Right forelimb (tissue), 1 donor: ENCODE measurements at places on chromosomes 11 and 22.

DNA sequence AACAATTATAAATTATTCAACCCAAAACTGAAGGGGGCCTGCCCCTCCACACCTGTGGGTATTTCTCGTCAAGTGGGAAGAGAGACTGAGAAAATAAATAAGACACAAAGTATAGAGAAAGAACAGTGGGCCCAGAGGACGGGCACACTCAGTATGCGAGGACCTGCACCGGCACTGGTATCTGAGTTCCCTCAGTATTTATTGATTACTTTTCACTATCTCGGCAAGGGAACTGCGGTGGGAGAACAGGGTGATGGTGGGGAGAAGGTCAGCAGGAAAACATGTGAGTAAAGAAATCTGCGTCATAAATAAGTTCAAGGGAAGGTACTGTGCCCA is 3.2 kb downstream of the C11orf54 start:
- no peak for DNase-seq

DNA sequence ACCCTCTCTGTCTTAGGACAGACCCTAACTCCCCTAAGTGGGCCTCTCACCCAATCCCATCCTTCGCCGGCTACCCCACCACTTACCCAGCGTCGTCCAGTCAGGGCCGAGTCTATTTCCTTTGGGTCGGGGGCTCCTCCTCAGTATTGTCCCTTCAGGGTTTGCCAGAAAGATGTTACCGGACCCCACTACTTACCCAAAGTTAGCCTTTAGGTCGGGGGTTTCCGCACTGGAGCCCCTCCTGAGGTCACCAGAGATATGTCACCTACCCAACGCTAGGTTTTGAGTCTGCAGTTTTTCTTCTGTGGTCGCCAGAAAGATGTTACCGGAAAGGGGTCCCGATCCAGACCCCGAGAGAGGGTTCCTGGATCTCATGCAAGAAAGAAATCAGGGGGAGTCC is 17.9 kb upstream of the B4GALNT4 start:
- DNase-seq = peak; percentile 30

DNA sequence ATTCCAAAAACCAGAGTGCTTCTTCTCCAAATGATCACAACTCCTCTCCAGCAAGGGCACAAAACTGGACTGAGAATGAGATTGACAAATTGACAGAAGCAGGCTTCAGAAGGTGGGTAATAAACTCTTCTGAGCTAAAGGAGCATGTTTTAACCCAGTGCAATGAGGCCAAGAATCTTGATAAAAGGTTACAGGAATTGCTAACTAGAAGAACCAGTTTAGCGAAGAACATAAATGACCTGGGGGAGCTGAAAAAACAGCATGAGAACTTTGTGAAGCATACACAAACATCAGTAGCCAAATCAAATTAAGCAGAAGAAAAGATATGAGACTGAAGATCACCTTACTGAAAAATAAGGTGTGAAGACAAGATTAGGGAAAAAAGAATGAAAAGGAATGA is 15.5 kb downstream of the OR52M1 start:
- DNase-seq = no peak

GRCh38 chr11:128711136-128711535 is 17.3 kb downstream of the FLI1 start:
- DNase-seq = no peak

GRCh38 chr11:9169595-9170295 is 78.3 kb upstream of the SCUBE2 start:
- DNase-seq = no peak

DNA sequence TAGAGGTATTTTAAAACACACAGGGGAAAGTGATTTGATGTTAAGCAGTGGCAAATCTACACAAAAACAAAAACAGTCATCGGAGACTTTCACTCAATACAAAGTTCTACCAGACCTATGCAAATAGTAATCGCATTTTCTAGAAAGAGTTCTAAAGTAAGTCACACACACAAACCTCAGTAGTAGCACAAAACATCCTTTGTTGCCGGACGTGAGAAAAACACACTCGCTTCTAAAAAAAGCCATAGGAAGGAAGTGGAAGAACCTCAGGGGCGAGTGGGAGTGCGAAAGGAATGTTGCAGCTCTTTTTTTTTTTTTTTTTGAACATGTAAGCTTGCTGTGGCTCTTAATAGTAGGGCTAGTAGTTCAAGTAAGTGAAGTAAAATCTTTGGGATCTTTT is 88.9 kb downstream of the MAML2 start:
- DNase-seq = no peak

DNA sequence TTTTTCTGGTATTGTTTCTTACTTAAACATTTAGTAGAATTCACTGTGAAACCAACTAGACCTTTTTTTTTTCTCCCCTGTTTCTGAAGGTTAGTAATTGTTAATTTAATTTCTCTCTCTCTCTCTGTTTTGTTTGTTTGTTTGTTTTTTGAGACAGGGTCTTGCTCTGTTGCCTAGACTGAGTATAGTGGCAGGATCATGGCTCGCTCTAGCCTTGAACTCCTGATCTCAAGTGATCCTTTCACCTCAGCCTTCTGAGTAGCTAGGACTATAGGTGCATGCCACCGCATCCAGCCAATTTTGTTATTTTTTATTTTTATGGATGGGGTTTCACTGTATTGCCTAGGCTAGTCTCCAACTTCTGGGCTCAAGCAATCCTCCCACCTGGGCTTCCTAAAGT is 165.0 kb downstream of the UVRAG start:
- no peak for DNase-seq

DNA sequence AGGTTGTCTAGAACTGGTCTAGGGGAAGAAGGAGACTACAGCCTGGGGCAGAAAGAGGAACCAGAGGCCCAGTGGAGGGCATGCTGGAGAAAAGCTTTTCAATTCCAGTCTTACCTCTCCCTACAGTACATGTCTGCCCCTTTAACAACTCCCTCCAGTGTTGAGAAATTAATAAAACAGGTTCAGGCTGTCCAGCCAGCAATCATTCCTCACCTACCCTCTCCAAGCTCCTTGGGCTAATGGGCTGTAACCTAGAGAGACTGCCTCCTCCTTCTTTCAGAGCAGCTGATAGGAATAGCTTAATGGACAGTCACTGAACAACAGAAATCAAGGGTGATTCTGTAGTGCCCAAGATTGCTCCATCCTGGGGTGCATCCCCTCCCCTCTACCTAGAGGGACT is 8.8 kb downstream of the SLC35F2 start:
- DNase-seq = no peak

DNA sequence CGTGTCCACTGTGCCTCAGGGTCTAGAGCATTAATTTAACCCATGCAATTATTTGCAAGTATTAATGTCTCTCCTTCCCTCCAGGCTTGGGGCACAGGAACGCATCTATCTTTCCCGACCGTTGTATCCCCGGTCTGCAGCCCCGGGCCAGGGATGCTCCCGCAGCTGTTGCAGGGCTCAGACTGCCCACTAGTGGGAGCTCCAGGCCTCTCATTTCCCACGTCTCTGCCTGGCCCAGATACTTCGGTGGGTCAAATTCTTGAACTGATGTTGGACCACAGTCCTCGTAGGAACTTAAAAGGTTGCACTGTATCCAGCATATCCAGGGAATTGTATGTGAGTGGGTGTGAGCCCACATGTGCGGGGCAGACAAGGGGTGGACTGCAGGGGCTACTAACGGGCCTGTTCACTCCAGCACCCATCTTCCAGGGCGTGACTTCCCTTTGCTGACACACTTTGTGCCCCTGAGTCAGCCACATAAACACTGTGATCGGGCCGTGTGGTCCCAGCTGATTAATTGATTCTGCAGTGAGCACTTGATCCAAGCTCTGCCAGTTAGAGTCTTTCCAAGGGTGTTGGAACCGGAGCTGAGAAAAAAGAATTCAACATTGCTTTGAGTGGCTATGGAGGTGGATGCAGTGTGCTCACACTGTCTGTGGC is 451.3 kb downstream of the TBC1D22A start:
- no peak for DNase-seq

- DNase-seq = peak; percentile 44
Observed at GRCh38 chr11:77082838-77083565, 16.2 kb downstream of the CAPN5 start.

- DNase-seq = no peak
Observed at GRCh38 chr11:108751444-108751843, 86.6 kb downstream of the DDX10 start.

DNA sequence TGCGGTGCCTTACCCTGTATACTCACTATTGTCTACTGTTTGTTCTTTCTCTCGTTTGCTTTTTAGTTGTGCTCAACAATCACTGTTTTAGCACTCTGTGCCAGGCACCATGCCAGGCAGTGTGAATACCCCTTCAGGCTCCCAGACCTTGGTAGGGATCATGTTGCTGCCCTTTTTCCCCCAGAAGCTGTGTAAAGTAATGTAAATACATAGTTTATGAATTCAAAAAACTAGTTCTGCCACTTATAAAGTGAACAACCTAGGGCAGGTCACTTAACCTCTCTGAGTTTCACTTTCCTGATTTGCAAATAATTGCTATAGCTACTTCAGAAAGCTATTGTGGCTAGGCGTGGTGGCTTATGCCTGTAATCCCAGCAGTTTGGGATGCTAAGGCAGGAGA is 81.0 kb upstream of the CTSC start:
- DNase-seq = no peak

DNA sequence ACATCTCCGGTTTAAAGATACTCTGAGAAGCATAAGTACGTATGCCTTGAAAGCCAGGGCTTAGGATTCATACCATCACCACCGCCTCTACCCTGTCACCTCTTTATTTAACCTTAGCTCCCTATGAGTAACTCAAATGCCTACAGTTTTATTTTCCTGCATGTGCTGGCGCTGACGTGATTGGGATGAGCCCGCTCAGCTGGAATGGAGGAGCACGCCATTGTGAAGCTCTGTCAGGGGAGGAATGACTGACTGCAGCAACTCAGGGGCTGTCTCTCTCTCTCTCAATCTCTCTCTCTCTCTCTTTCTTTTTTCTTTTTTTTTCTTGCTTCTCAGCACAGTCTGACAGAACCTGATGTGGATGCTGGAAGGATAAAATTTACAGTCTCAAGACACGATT is 12.4 kb downstream of the CAVIN3 start:
- DNase-seq = no peak
